ENCODE measurements at places on chromosomes 1 and 21. TPM values are rescaled to one million over a fixed set of nuclear protein-coding genes. Genes with fewer than 3 reads are reported as not detected.

DNA sequence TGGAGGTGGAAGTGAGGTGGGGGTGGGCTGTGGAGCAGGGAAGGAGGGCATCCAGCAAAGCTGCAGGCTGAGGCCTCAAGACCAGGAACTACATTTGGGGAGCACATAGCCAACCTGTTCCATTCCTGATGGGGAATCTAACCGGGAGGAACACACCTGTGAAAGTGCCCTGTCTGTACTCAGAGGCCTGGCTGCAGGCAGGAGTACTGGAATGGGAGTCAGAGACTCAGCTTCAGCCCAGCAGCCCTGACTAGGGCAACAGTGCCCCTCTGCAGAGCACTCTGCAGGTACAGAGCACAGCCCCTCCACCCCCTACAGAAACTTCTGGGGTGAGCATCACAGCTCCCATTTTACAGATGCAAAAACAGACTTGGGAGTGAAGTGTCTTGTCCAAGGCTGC, 126.4 kb downstream of the DMRTB1 start:
- no peak overlapping the region for H3K27ac ChIP-seq
- no peak overlapping the region for H3K4me3 ChIP-seq
- no peaks in the 10 kb centered on the region for H3K36me3 ChIP-seq
- peaks cover 33% of the 10 kb centered on the region for H3K27me3 ChIP-seq
- DNase-seq: no peak
- H3K4me1 ChIP-seq: no peaks in the 10 kb centered on the region

GRCh38 chr1:222927031-222927430, 112.2 kb downstream of the DISP1 start:
- no peak overlapping the region for H3K27ac ChIP-seq
- no peaks in the 10 kb centered on the region for H3K27me3 ChIP-seq
- no peaks in the 10 kb centered on the region for H3K36me3 ChIP-seq
- H3K4me3 ChIP-seq: no peak overlapping the region

DNA sequence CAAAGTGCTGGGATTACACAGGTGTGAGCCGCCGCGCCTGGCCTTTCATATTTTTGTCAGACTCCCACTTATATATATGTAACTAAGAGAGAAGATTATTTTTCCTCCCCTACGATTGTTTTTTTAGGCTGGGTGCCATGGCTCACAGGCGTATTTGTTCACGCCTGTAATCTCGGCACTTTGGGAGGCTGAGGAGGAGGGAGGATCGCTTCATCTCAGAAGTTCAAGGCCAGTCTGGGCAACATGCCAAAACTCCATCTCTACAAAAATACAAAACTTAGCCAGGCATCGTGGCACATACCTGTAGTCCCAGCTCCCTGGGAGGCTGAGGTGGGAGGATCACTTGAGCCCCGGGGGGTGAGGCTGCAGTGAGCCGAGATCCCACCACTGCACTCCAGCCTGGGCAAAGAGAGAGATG, 23.9 kb upstream of the ITLN2 start:
- no peak overlapping the region for H3K27ac ChIP-seq
- H3K36me3 ChIP-seq: no peaks in the 10 kb centered on the region
- no peak for DNase-seq
- no peaks in the 10 kb centered on the region for H3K4me1 ChIP-seq
- no peaks in the 10 kb centered on the region for H3K27me3 ChIP-seq
- H3K4me3 ChIP-seq: no peak overlapping the region

GRHL3 gene
- not detected for total RNA-seq

- no peaks in the 10 kb centered on the region for H3K27me3 ChIP-seq
- H3K4me3 ChIP-seq: no peak overlapping the region
- H3K4me1 ChIP-seq: no peaks in the 10 kb centered on the region
- DNase-seq: no peak
Observed at GRCh38 chr1:189596197-189596596, 881.5 kb downstream of the BRINP3 start.

- no peak overlapping the region for H3K4me3 ChIP-seq
- DNase-seq: no peak
- peaks cover 19% of the 10 kb centered on the region for H3K4me1 ChIP-seq
- H3K27me3 ChIP-seq: no peaks in the 10 kb centered on the region
Observed at GRCh38 chr1:55426619-55427018, 211.5 kb upstream of the USP24 start.

SLC37A1 gene
- total RNA-seq: not detected
